HFFc6 (cell line): ENCODE measurements at places on chromosomes 11 and 22. TPM values are rescaled to one million over a fixed set of nuclear protein-coding genes. Genes with fewer than 3 reads are reported as not detected.

The CRYBB3 gene
- total RNA-seq = not detected in 2 replicates

The RCOR2 gene
- 0.43 and 0.83 TPM in 2 replicates for total RNA-seq

The ROBO4 gene
- 0.52 to 0.83 TPM (median 0.66 TPM) in 3 replicates for total RNA-seq

GRCh38 chr11:70569996-70570692, 171.8 kb downstream of the CTTN start:
- H3K27ac ChIP-seq = no peak overlapping the region
- DNase-seq = no peak
- peaks cover 5% of the 10 kb centered on the region for H3K36me3 ChIP-seq
- no peak overlapping the region for H3K4me3 ChIP-seq
- no peaks in the 10 kb centered on the region for H3K4me1 ChIP-seq

DNA sequence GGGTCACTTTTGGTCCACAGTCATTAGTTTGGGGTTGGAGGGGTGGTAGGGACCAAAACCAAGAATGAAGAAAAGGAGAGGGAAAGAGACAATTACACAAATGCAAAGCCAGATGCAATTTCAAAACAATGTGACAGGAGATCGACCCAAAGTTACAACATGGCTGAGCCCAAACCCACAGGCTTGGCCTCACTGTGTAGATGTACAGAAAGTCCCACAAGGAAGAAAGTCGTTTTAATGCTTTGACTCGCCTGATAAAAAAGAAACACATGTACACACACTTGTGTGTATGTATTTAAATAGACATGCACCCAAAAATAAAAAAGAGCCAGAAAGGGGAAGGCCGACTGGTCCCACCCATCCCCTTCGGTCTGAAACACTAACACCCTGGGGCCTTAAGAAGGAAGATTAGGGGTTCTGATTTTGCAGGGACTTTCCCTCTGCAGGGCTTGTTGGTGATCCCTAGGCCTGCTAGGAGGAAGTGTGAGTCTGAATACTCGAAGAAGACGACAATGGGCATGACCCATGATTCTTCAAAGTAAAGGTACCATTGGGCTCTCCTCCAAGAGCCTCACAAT, 104.1 kb downstream of the ETS1 start:
- H3K36me3 ChIP-seq = peaks cover 76% of the 10 kb centered on the region
- H3K27ac ChIP-seq = peak overlapping the region; percentile 18
- no peak for DNase-seq
- H3K4me3 ChIP-seq = no peak overlapping the region
